Vagina (tissue), 2 donors: ENCODE measurements at places on chromosomes 3 and 15. TPM values are rescaled to one million over a fixed set of nuclear protein-coding genes. Genes with fewer than 3 reads are reported as not detected.

DNA sequence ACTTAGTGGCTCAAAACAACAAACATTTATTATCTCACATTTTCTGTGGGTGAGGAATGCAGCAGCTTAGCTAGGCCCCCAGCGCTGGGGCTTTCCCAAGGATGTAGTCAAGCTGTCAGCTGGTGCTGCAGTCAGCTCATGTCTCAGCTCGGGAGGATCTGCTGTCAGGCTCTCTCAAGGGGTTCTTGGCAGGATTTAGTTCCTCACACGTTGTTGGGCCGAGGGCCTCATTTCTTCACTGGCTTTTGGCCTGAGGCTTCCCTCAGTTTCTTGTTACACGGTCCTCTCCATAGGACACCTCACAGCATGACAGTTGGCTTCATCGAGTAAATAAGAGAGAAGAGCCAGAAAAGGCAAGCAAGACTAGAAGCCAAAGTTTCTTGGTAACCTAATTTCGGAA, 13.7 kb upstream of the U2SURP start:
- DNase-seq = no peak

DNA sequence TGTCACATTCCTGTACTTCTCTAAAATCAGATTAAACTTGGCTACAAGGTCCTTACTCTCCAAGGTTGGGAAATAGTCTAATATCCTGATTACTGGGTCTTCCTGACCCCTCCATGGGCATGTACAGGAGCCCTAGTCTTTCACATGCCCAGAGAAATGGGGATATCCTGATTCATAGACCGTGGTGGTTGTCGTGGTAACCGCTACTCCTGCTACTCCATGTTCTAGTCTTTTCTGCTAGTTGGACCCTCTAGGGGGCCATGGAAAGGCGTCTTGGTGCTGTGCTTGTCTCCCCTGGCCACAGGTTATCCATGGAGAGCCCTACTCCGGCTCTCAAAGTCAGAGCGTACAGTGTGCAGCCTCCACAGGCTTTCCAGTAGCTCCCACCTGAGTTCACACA, 13.1 kb upstream of the ZBTB38 start:
- no peak for DNase-seq

GRCh38 chr3:141052201-141053069, 1.3 kb downstream of the SPSB4 start:
- DNase-seq = no peak

DNA sequence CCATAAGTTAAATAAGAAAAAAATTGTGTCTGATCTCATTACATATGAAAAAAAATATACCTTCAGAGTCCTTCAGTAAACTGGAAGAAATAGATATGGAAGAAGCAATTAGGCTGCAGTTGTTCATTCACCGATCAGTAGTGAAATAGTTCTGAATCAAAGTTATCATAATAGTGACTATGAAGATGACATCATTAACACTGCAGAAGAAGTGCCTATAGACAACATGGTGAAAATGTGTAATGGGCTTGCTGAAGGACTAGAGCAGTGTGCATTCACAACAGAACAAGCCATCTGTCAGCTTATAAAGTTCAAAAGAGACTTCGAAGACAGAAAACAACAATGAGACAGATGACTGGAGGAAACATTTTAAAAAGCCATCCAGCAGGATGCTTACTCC, 144.5 kb downstream of the NAALADL2 start:
- DNase-seq = no peak

- no peak for DNase-seq
These were observed 354.1 kb downstream of the GABRG3 start for GRCh38 chr15:27324886-27325615.

DNA sequence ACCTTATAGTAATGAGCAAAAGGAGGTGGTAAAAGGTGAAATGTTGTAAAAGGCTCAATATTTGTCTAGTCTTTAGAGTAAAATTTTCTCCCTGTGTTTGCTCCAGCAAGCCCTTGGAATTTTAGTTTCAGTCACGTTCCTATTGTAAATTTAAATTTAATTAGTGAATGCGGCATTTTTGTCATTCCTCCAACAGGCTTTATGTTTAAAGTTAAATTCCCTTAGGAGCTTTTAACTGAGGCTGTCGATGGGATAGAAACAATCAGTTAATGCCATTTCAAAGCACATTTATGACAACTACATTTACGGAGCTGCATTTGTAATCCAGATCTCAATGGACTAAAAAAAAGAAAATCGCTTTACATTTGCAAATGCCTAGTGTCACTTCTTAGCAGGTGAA, 868 bp upstream of the GADL1 start:
- DNase-seq = no peak

GRCh38 chr15:31502541-31503229, 176.1 kb downstream of the KLF13 start:
- DNase-seq = peak; percentile 83

GRCh38 chr3:32257641-32258438, 19.4 kb downstream of the CMTM8 start:
- no peak for DNase-seq

DNA sequence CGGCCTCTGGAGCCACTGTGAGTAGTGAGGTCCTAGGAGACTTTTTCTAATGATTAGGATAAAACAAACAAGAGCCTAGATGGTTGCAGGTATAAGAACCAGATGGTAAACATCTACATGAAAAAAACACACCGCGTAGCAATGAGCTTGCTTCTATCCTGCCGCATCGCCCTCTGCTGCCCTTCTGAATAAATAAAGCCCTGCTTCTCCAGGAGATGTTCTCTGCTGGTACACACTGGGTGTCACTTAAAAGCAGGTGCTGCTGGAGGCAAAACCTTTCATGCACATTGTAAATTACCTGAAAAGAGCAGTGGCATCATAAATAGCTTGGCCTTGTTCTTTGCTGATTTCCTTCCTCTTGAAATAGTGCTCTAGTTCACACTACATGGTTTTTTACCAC, 164.4 kb upstream of the TOPAZ1 start:
- no peak for DNase-seq

- DNase-seq = no peak
These were observed 86.0 kb downstream of the ECT2 start for GRCh38 chr3:172836390-172836997.

GRCh38 chr3:160960568-160960967, 144.6 kb downstream of the B3GALNT1 start:
- DNase-seq = no peak

The EFCC1 gene
- total RNA-seq = 3.7 TPM

The FBXO40 gene
- not detected for total RNA-seq

The KY gene
- total RNA-seq = 3.7 TPM

The GPR156 gene
- not detected for total RNA-seq
